ENCODE measurements at places on chromosomes 2 and 18.
A peak's percentile ranks its signal among the peaks of the same experiment; 100 is the strongest.

DNA sequence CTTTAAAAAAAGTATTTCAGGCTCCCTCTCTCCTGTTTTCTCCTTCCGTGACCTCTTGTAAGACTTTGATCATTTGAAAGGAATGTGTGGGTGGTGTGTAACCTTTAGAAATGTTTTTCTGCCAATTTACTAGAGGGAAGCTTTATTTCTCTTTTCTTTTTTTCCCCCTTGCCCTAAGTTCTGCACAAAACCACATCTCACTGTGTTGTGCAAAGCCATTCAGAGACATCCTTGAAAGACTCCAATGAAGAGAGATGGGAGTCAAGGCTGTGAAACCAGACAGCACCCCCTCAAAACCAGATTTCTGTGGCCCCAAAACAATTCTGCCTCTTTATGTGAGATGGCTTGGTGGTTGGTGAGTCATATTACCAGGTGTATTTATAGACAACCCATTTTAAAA, 184.6 kb upstream of the ERBB4 start:
- H3K4me1 ChIP-seq: no peaks in the 10 kb centered on the region
- no peak for DNase-seq
- H3K36me3 ChIP-seq: peaks cover 5% of the 10 kb centered on the region
- H3K27ac ChIP-seq: no peak overlapping the region

DNA sequence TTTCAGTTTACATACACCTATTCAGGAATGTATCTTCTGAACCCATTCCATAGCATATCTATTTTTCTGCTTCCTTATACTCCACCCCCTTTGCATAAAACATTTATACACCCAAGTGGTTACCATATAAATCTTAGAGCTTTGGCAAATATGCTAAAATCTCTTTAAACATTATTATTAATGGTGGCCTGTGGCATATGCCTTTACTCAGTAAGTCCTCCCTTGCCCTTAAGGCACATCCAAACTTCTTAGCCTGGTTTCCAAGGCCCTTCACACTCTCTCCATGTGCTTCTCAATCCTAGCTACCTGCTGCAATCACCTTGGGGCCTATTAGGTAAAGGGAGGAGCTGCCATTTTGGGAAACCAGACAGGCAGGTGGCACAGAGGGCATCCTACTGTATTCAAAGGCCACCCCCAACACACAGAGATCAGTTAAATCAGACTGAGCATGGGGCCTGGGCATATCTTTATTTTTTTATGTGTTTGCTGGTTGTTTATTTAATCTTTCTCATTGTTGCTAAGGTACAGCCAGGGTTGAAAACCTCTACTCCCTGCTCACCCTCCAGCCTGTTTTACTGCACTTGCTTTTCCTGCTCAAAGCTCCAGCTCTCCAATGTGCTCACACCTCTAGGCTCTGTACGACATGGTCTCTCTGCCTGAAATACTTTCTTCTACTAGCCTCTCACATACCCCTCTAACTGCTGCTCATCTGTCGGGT, 242.8 kb upstream of the HNRNPA3 start:
- H3K36me3 ChIP-seq: no peaks in the 10 kb centered on the region
- no peak overlapping the region for H3K27ac ChIP-seq
- DNase-seq: no peak
- H3K4me3 ChIP-seq: no peak overlapping the region
- H3K4me1 ChIP-seq: no peaks in the 10 kb centered on the region
- H3K27me3 ChIP-seq: no peaks in the 10 kb centered on the region

DNA sequence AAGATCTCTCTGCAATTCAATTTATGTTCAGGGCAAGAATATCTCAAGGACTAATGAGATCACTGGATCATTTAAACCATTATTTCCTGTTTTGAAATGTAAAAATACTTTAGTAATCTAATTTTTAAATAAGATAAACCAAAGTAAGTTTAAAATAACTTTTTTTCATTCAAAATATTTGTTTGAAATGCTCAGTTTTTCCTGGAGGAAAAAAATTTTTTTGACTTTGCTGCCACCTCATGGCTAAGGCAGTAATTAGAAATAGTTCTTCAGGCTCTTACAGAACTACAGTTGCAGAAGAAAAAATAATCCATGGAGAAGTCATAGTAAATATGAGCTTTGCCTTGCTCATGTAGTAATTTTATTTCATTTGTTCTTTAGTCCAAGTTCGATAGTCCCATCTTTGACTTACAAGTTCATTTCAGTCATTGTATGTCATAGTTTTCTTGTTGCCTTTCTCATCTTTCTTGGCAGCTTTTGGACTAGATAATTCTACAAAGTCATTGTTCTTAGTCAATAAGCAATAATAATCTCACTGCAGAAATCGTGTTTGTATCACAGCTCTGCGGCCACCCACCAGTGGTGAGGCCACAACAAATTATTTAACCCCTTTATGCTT, 127.4 kb downstream of the DPP4 start:
- no peaks in the 10 kb centered on the region for H3K27me3 ChIP-seq
- H3K36me3 ChIP-seq: no peaks in the 10 kb centered on the region
- peaks cover 14% of the 10 kb centered on the region for H3K4me1 ChIP-seq
- H3K27ac ChIP-seq: no peak overlapping the region

DNA sequence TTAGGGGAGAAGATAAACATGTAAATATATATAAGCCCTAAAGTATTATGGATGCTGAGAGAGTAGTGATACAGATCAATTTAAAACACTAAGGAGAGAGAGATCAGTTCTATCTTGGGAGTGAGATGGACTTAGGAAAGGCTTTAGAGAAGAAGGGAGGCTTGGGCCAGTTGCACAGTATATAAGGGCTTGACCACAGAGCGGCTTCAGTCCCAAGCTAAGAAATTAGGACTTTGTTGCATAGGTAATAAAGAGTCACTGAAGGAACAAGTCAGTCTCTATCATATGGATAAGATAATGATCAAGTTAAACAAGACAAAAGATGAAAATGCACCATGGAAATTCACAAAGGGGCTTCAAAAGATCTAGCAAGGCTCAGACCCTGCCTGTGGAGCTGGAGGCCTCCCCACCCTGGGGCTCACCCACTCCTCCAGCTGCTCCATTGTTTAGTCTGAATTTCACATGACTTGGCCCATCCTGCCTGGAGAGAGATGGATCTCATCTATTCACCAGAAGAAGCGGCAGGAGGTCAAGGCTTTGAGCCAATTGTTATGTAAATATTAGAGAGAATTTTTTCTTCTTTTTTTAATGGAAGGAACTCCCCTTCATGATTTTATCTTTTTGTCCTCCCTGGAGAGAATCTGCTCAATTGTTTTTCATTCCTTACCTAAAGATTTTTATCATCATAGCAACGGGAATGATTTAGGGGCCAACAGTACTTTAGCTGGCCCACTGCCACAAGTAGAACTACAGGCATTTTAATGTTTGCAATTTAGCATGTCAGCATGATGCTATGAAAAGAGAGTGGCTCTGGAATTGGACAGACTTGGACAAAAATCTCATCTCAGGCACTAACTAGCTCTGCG, 44.0 kb downstream of the GYPC start:
- H3K4me1 ChIP-seq: peaks cover 13% of the 10 kb centered on the region
- no peak for DNase-seq
- H3K4me3 ChIP-seq: no peak overlapping the region

GRCh38 chr2:96025194-96025492, 9.6 kb downstream of the GPAT2 start:
- H3K4me3 ChIP-seq: no peak overlapping the region
- H3K36me3 ChIP-seq: no peaks in the 10 kb centered on the region
- DNase-seq: no peak
- peaks cover 3% of the 10 kb centered on the region for H3K27me3 ChIP-seq
- no peak overlapping the region for H3K27ac ChIP-seq
- H3K4me1 ChIP-seq: peaks cover 2% of the 10 kb centered on the region

- H3K27me3 ChIP-seq: peaks cover 3% of the 10 kb centered on the region
- no peaks in the 10 kb centered on the region for H3K36me3 ChIP-seq
- peak; percentile 36 for DNase-seq
- H3K27ac ChIP-seq: no peak overlapping the region
- H3K4me1 ChIP-seq: peaks cover 25% of the 10 kb centered on the region
- H3K4me3 ChIP-seq: no peak overlapping the region
Measured at GRCh38 chr18:8799001-8799400, 93.6 kb downstream of the MTCL1 start.

- H3K36me3 ChIP-seq: peaks cover 10% of the 10 kb centered on the region
- no peak overlapping the region for H3K27ac ChIP-seq
- no peaks in the 10 kb centered on the region for H3K4me1 ChIP-seq
Measured at GRCh38 chr2:130882991-130883390, 46.3 kb downstream of the ARHGEF4 start.

DNA sequence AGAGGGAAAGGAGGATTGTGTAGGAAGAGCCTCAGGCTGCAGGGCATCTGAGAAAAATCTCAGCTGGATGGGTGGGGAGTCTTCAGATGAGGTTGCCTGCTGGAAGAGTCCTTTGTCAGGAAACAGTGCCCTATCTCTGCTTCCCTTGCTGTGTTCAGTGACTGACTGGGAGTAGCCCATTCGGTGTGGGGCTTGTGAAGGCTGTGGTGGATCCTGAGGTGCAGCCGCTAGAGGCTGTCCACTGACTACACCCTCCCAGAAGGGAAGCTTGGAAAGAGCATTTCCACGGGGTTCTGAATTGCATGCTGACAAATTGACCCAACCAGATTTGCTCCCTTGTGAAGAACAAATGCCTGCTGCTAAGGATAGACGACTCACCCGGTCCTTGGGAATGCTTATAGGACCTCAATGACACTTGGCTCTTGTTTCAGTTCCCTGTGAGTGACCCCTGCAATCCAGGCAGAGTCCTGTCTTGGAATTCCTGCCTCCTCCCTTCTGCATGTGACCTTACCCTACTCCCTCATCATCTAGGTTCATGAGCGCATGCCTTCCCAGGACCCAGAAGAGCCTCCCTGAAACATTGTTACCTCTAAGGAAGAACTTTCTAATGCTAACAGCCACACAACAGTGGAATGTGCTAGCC, 109.7 kb upstream of the FAM136A start:
- DNase-seq: no peak
- H3K4me1 ChIP-seq: no peaks in the 10 kb centered on the region
- H3K4me3 ChIP-seq: no peak overlapping the region

DNA sequence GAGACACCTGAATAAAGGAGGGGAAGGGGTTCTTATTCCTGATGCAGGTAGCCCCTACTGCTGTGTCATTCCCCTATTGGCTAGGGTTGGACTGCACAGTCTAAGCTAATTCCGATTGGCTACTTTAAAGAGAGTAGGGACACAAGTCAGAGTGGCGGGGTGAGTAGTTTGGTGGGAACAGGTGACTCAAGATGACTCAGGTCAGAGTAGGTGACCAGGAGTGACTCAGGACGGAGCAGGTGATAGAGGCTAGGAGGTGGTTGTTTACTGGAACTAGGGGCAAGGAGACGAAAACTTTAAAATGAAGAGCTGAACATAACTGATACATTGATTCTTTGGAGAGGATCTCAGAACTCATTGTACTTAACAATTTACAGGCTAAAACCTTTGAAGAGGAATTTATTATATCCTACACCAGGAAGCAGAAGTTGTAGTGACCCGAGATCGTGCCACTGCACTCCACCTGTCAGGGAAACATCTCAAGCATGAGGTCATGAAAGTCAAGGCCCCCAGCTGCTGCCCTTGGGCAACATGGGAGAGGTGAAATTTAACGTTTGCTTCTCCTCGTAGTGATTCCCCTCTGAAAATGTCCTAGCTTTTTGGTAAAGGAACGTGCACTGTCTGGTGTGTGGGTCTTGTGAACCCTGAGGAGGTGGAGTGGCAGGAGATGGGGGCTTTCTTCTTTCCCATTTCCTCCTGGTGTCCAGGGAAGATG, 4.5 kb upstream of the CYP27A1 start:
- H3K27ac ChIP-seq: no peak overlapping the region
- no peak overlapping the region for H3K4me3 ChIP-seq

DNA sequence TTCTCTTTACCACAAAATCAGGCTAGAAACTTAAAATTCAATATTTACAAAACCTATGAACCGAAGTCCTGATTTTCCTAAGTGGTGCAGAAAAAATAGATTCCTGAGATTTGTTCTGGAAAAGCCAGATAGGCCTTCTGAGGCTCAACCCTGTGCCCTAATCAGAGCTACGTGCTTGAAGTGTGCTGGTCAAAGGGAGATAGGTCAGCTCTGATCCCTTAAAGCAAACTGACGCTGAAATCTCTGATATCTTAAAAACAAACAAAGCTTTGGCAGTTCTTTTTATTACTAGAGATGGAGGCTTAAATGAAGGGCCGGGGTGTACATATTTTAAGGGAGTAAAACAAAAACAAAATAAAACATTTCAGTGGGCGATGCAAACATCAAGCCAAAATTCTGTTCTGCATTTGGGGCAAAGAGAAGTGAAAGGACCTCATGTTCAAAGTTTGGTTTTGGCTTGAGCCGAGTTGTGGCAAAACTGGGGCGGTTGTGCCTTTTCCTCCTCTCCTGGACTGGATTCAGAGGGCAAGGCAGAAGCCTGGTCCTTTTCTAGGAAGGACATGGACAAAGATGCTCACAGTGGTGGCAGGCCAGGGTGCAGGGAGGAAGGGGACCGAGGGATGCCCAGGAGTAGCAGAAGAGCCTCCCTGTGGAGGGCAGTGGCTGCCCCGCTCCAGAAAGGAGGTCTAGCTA, 295.0 kb downstream of the CDCA7 start:
- H3K27me3 ChIP-seq: no peaks in the 10 kb centered on the region
- H3K4me3 ChIP-seq: no peak overlapping the region
- H3K36me3 ChIP-seq: no peaks in the 10 kb centered on the region
- DNase-seq: no peak

DNA sequence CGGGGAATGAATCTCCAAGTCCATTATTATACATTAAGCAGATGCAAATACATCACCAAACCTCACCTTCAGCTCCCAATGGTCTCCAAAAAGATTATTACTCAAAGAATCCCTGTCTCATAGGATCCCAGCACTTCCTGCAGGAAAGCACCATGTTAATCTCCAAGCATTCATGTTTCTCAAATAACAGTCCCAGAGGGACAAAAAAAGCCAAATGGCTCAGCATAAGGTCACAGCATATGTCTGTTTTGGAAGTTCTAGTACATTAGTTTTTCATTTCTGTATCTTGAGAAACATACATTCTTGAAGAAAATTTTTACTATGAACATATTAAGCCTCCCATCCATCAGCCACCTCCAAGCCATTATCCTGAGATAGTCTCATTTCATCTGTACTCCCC, 103.3 kb downstream of the METTL4 start:
- DNase-seq: no peak
- H3K27ac ChIP-seq: peak overlapping the region; percentile 19
- no peaks in the 10 kb centered on the region for H3K36me3 ChIP-seq
- H3K27me3 ChIP-seq: no peaks in the 10 kb centered on the region

GRCh38 chr2:67984600-67984999, 78.2 kb downstream of the C1D start:
- no peak for DNase-seq
- H3K27ac ChIP-seq: no peak overlapping the region
- H3K36me3 ChIP-seq: no peaks in the 10 kb centered on the region
- H3K4me1 ChIP-seq: no peaks in the 10 kb centered on the region
- no peak overlapping the region for H3K4me3 ChIP-seq

DNA sequence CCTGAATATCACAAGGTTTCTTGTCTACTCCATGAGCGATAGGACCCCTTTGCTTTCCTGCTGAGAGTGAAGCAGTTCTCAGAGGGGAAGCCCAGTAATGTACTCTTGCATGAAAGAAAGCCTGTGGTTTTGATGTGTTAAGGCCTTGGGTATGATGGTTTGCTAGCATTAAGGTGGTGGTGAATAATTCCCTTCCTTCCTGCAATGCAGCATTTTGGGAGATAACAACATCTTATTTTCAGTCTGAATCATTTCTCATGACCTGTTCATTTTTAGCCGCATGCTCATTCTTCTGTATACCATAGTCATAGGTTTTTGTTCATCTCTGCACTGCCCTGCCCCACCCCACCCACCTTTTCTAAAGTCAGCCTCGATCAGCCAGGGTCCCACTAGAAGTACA, 66.2 kb downstream of the HNMT start:
- no peak for DNase-seq
- H3K36me3 ChIP-seq: no peaks in the 10 kb centered on the region
- no peak overlapping the region for H3K27ac ChIP-seq
- no peak overlapping the region for H3K4me3 ChIP-seq
- no peaks in the 10 kb centered on the region for H3K27me3 ChIP-seq

Data from glutamatergic neuron (in vitro differentiated cells).